ENCODE measurements at places on chromosomes 11 and 22.
A peak's percentile ranks its signal among the peaks of the same experiment; 100 is the strongest.

- DNase-seq = no peak
Observed at GRCh38 chr11:26243426-26243825, 88.5 kb upstream of the ANO3 start.

DNA sequence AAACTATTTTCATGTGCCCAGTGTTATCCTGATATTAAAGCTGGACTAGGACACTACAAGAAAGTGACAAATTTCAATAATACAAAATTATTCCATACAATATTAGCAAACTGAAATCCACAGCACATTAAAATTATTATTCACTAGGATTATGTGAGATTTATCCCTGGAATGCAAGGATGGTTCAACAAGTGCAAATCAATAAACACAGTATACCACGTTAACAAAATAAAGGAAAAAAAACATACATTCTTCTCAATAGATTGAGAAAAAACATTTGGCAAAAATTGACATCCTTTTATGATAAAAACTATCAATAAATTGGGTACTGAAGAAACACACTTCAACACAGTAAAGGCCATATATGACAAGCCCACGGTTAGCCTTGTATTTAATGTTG, 1758.2 kb upstream of the RAG2 start:
- DNase-seq = no peak

DNA sequence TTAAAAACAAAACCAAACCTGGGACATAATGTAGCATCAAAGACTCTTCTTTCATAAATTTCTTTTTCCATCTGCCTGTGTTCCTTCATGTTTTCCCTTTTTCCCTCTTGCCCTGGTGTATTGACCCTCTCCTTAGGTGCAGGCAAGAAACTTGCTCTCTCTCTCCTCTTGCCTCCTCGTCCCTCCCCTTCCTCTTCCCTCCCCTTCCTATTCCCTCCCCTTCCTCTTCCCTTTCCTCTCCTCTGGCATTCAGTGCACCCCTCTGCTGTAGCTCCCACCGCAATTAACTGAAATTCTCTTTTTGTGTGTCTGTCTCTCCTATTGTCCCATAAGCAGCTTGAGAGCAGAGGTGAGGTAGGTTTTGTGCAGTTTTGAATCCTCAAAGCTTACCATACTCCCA, 49.9 kb downstream of the CSF2RB start:
- DNase-seq = no peak

DNA sequence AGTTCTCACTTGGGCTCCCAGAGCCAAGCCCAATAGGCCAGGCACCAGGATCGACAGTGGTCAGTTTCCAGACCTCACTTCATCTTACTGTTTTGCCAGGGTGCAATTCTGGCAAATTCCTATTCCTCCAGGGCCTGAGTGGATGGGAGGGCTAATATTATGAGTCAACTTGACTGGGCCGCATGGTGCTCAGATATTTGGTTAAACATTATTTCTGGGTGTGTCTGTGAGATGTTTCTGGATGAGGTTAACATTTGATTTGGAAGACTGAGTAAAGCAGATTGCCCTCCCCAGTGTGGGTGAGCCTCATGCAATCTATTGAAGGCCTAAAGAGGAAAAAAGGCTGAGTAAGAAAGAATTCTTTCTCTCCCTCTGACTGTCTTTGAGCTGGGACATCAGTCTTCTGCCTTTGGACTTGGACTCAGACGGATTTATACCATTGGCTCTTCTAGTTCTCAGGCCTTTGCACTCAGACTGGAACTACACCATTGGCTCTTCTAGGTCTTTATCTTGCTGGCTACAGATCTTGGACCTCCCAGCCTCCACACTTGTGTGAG, 132.9 kb upstream of the ZBED5 start:
- DNase-seq = no peak

- DNase-seq = no peak
Observed at GRCh38 chr11:105092256-105093239, 47.0 kb downstream of the CARD18 start.

GRCh38 chr11:83047515-83048225, 24.0 kb downstream of the RAB30 start:
- no peak for DNase-seq

DNA sequence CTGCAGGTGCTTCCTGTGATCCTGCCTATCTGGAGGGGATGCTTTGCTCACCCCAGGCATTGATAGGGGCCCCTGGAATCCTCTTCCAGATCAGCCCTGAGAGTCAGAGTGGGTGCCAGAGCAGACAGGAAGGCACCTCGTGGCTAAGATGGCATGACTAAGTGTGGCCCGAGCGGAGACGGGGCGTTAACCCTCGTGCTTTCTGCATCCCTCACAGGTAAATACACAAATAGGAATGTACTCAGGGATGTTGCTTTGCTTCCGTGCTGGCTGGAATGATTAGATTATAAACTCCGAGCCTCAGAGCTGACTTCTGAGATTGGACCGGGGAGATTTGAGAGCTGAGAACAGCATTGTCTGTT, 312.7 kb upstream of the B3GAT1 start:
- DNase-seq = no peak

- DNase-seq = peak; percentile 34
Observed at GRCh38 chr11:68843052-68843561, 1.4 kb upstream of the CPT1A start.

GRCh38 chr11:87266751-87267150, 229.0 kb downstream of the TMEM135 start:
- DNase-seq = no peak

DNA sequence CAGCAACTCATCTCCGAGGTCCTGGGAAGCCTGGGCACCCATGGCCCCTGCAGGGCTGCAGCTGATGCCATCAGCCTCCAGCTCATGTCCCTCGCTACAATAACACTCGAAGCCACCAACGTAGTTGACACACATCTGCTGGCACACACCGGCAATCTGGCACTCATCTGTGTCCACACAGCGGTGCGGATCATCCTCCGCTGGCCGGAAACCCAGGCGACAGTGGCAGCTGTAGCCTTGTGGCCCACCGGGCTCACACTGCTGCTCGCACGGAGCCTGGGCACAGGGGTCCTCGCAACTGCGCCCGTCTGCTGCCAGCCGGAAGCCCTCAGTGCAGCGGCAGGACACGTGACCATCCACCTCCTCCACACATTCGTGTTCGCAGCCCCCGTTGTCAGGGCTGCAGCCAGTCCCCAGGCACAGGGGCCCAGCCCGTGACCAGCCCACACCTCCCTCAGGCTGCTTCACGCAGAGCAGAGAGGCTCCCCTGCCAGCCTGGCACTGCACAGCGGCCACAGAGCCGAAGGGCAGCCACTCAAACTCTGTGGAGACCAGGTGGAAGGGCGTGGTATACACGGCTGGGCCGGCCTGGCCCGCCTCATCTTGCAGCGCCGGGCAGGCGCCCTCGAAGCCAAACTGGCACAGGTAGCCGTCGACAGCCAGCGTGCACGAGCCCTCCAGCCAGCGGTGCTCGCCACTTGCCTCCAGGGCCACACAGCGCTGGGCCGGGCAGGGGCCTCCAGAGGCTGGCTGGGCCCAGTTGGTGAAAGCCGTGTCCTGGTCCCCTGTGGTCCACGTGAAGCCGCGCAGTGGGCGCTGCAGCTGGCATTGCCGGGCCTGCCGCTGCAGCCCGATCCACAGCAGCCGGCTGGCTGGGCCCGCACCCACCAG, 678 bp downstream of the CD248 start:
- DNase-seq = no peak

DNA sequence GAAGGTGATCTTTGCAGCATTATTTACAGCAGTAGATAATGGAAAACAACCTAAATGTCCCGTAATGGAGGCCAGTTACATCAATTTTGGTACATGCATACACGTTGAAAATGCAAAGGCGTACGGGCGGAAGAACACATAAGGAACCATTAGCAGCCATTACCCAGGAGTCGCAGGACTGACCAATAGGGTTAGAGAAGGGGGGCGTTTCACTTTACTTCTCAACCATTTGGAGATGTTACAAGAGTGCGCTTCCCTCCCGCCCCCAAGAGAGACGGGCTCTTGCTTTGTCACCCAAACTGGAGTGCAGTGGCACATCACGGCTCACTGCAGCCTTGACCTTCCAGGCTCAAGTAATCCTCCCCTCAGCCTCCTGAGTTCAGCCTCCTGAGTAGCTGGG, 52.8 kb upstream of the SLC35C1 start:
- DNase-seq = no peak

DNA sequence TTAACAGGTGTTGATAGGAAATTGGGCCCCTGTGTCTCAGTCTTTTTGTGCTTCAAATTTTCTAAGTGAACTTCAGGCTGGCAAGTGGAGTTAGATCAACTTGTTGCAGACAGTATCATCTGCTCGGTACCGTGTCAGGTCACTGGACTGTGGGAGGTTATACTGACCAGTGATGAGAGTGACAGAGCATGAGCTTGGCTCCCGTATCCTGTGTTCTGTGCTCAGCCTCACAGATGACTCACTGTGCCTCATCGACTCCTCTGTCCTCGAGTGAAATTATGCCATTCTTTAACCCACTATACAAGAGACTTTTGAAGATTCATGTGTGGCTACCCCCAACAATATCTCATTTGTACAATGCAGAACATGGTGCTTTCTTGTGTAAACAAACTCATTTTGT, 7.9 kb downstream of the GRAP2 start:
- DNase-seq = no peak

DNA sequence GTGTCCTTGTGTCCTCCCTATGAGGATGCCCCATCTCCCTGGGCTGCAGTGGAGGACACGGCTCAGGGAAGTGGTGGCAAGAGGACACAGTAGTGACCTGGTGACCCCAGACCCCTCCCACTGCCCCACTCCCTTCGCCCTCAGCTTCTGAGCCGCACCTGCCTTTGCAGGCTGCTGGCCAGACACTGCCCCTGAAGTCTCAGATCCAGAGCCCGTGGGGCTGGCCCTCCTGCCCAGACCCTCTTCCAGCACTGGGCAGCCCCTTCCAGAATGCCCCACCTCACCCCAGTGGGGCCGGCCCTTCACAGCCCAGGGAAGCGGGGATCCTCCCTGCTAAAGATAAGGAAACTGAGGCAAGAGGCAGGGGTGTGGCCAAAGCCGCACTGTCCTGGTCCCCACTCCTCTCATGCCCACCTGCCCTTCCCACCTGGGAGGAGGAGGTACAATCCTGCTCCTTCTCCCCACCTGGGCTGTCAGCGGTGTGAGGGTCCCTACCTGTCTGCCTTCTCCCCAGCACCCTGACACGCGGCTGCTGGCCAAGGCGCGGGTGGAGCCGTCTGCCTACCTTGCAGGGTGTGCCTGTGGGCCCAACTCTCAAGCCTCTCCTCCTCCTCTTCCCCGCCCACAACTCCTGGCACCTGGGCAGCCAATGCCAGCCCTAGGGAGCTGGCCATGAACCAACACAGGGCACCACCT, 17.3 kb downstream of the TRPM5 start:
- DNase-seq = no peak

Measured in activated B cell treated with CpG ODN at 0.5 μM for 24 hours (primary cell).